ENCODE measurements at places on chromosomes 6 and 20. TPM values are rescaled to one million over a fixed set of nuclear protein-coding genes. Genes with fewer than 3 reads are reported as not detected.

GRCh38 chr20:35404614-35405259 lies 7.0 kb downstream of the UQCC1 start:
- H3K27me3 ChIP-seq, result no peaks in the 10 kb centered on the region
- no peak overlapping the region for H3K27ac ChIP-seq
- H3K4me1 ChIP-seq, result no peaks in the 10 kb centered on the region
- no peak for DNase-seq
- peaks cover 54% of the 10 kb centered on the region for H3K36me3 ChIP-seq

- H3K4me3 ChIP-seq, result no peak overlapping the region
- H3K27me3 ChIP-seq, result no peaks in the 10 kb centered on the region
- no peak for DNase-seq
- H3K27ac ChIP-seq, result peak overlapping the region; percentile 57
Observed at GRCh38 chr6:115819506-115819905, 241.2 kb downstream of the FRK start.

DNA sequence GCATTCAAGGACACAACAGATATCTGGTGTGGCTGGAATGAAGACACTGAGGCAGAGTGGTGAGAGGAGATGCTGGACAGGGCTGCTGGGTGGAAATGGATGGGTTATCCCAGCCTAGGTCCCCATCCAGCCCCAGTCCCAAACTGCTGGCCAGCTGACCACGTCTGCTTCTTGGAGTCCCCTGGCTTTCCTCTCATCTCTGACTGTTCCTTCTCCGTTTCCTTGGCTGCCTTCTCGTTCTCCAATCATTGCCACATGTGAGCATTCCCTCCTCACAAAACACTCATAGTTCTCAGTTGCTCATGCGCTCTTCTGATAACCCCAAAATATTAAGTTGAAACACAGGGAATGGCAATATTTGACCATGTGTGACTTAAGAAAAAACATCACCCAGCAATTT lies 31.5 kb downstream of the MAFB start:
- DNase-seq, result no peak
- H3K36me3 ChIP-seq, result no peaks in the 10 kb centered on the region
- peaks cover 2% of the 10 kb centered on the region for H3K27me3 ChIP-seq
- H3K4me3 ChIP-seq, result no peak overlapping the region
- H3K4me1 ChIP-seq, result 0 out of 2 replicates have a peak, but pooled peaks cover 4% of the 10 kb centered on the region

- no peaks in the 10 kb centered on the region for H3K36me3 ChIP-seq
- H3K4me1 ChIP-seq, result peaks cover 4% of the 10 kb centered on the region
- no peak overlapping the region for H3K4me3 ChIP-seq
- peak; percentile 2 for DNase-seq
- H3K27ac ChIP-seq, result no peak overlapping the region
Observed at GRCh38 chr20:63074182-63074581, 67.4 kb upstream of the BHLHE23 start.

DNA sequence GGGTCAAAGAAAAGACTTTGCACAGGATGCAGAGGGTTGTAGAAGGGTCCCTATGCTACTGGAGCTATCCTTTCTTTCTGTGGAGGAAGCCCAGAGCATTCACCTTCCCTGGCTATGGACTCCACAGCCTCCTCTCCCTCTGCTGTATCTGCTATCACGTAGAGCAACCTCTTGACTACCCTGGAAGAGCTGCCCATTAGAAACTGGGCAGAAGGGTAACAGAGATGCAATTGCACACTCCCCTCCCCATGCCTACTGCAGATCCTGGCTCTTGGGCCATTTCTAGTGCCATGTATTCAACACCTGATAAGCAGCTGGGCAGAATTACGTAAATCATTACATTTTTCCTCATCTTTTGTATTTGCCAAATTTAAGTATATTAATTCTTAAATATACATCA lies 3.1 kb downstream of the KLHL31 start:
- no peak for DNase-seq
- H3K4me3 ChIP-seq, result no peak overlapping the region
- H3K4me1 ChIP-seq, result peaks cover 8% of the 10 kb centered on the region
- H3K27me3 ChIP-seq, result no peaks in the 10 kb centered on the region

DNA sequence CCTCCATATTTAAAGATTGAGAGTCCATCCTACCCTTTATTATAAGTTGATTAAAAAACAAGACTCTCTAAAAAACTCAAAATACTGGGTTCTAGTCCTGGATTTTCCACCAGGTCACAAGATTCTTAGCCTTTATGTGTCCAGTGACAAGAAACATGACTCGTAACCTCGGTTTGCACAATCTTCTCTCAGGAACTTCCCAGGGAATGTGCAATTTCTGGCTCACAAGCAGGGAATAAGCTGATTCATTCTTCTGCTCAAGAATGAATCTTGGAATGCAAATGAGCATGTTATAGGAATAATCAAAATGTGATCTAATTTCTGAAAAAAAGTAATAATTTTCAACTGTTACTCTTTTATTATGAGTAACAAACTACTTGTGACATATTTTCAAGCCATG lies 45.1 kb downstream of the OGFRL1 start:
- no peaks in the 10 kb centered on the region for H3K36me3 ChIP-seq
- no peak overlapping the region for H3K4me3 ChIP-seq
- H3K27me3 ChIP-seq, result no peaks in the 10 kb centered on the region
- no peak overlapping the region for H3K27ac ChIP-seq
- peaks cover 25% of the 10 kb centered on the region for H3K4me1 ChIP-seq

- H3K27me3 ChIP-seq, result no peaks in the 10 kb centered on the region
- H3K27ac ChIP-seq, result no peak overlapping the region
- no peak overlapping the region for H3K4me3 ChIP-seq
- DNase-seq, result no peak
- no peaks in the 10 kb centered on the region for H3K36me3 ChIP-seq
Observed at GRCh38 chr6:6984585-6985366, 123.0 kb upstream of the RREB1 start.

DBNDD2 gene
- 61.1 TPM for total RNA-seq

NR2E1 gene
- total RNA-seq, result not detected

LHFPL5 gene
- total RNA-seq, result not detected

ADAM33 gene
- 7.0 TPM for total RNA-seq
